ENCODE measurements at places on chromosomes 12 and 14. TPM values are rescaled to one million over a fixed set of nuclear protein-coding genes. Genes with fewer than 3 reads are reported as not detected.

The KRT3 gene
- not detected for total RNA-seq

- no peak for DNase-seq
Observed at GRCh38 chr14:22981876-22982476, 375 bp downstream of the AJUBA start.

- DNase-seq, result no peak
Observed at GRCh38 chr12:93373961-93374656, 3.6 kb upstream of the NUDT4 start.

GRCh38 chr14:50410921-50411320, 14.2 kb upstream of the CDKL1 start:
- DNase-seq, result no peak

DNA sequence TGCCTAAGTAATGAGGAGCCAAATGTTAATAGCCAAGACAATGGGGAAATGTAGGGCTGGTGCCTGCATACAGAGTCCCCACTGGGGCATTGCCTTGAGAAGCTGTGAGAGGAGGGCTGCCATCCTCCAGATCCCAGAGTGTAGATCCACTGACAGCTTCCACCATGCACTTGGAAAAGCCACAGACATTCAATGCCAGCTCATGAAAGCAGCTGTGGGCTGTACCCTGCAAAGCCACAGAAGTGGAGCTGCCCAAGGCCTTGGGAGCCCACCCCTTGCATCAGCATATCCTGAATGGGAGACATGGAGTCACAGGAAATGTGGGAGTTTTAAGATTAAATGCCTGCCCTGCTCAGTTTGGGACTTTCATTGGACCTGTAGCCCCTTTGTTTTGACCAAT, 244.7 kb downstream of the BTG1 start:
- DNase-seq, result no peak
